D341Med (cell line): ENCODE measurements at places on chromosomes 16 and 17.
A peak's percentile ranks its signal among the peaks of the same experiment; 100 is the strongest.

DNA sequence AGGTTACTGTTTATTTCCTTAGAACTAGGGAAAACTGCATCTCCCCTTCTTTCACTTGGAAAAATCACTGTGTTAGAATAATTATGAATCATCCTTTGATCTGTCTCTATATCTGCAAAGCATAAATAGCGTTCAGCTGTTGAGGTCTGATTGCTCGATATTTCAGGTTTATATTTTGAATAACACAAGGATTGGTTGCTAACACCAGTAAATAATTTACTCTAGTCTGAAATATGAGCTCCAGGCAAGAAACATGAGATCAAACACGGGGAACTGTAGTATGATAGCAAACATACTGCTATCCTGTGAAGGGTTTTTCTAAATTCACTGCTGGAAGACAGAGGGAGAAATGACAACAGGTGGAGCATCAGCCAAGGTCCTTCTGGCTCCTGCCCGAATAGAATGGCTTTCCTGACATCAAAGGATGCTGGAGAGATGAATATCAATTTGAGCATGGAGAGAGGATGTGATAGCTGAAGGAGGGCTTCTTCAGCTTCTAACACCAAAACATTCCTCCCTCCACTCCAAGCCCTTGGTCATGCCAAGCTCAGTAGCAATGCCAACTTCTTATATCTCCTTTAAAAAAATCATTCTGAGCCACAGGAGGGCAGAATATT, 450.3 kb downstream of the SHISA9 start:
- DNase-seq, result no peak

GRCh38 chr16:78323315-78323714, 223.9 kb downstream of the WWOX start:
- DNase-seq, result no peak

- DNase-seq, result no peak
These were observed 18.0 kb upstream of the TCF25 start for GRCh38 chr16:89855301-89855945.

GRCh38 chr16:66207139-66207882, 159.2 kb upstream of the CDH5 start:
- DNase-seq, result no peak

DNA sequence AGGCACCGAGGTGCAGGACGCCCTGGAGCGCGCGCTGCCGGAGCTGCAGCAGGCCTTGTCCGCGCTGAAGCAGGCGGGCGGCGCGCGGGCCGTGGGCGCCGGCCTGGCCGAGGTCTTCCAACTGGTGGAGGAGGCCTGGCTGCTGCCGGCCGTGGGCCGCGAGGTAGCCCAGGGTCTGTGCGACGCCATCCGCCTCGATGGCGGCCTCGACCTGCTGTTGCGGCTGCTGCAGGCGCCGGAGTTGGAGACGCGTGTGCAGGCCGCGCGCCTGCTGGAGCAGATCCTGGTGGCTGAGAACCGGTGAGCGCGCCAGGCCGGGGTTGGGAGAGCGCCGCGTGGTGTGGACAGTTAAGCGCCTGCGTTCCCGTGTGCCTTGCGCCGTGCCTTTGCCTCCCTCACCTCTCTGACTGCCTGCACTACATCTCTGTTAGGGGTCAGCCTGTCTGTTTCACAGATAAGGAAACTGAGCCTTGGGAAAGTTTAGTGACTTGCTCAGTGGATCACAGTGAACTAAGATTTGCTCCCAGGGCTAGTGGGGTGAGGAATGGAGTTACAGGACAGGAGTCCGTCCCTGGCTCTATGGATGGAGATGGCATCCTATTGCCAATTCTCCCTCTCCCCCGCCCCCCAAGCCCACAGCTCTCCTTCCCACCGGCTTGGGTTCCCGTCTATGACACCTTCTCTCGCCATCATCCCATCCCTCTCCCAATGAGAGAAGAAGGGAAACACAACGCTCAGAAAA, 880 bp downstream of the SARM1 start:
- DNase-seq, result peak; percentile 86

DNA sequence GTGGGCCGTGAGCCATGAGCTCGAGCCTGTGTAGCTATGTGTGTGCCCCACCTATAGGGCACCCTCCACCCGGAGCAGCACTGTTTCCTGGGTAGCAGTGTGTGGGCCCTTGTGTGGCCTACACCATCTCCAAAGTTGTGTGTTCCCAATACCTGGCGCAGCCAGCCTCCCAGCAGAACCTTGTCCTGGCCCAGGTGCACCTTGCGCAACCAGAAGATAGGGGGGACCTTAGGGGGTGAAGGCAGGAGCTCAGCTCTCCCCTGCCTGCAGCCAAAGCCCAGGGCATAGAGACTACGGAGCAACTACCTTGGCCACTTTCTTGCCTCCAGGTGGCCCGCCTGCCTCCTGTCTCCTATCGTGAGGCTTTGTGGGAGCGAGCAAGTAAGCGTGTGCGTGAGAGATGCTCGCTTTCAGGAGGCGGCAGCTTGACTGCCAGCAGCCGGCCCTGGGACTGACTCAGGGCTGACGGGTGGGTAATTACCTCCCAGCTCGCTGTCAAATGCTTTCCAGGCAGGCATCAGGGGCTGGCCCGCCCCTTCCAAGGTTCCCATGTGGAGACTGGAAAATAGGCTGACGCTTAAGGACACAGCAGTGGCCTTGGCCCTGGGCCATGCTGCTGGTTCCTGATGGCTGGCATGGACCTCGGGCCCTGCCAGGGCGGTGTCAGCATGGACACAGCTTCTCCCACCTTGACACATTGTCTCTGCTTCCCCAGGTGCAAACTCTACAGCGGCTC, 19.0 kb downstream of the TRAF7 start:
- DNase-seq, result no peak

DNA sequence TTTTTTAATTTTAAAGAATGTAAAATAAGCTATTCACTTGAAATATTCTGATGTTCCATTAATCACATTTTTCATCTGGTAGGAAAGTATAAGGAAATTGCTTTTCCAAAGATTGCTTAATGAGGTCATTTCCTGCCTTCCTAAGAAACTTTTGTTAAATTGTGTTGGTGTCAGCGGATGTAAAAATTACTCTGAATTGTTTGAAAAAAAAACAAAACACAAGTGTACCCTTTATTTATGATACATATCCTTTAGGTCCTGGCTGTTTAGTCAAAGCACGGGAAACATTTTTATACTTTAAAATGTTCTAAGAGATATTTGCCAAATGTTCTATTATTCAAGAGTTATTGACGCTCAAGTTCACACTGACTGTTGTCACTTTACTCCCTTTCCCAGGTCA, 1357.4 kb upstream of the GOT2 start:
- no peak for DNase-seq

DNA sequence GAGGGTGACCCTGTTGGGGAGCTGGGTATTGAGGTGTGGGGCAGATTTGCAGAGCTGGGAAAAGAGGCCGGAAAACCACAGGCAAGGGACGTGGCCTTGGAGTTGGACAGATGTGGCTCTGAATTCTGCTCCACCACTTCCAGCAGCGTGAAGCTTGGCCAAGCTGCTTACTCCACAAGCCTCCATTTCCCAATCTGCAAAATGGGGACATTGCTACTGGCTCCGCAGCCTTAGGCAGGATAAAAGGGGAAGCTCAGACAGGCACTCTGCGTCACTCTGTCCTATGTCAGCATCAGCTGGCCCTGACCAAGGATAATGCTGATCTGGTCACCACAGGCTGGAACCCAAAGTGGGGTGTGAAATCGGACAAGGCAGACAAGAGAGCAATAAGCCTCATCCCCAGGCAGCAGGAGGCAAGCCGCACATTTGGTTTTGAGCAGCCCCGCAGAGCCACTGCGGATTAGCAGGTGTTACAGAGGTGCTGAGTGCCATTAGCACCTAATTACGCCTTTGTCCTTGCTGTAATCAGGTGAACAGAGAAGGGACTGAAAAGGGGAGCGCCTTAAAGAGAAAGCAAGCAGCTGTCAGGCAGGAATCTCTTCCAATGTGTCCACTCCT, 54.8 kb downstream of the SDK2 start:
- DNase-seq, result peak; percentile 78
